ENCODE measurements at places on chromosomes 1 and 21. TPM values are rescaled to one million over a fixed set of nuclear protein-coding genes. Genes with fewer than 3 reads are reported as not detected.

The PTGFR gene
- 2.6 TPM for total RNA-seq

The SIK1 gene
- 78.1 TPM for total RNA-seq

DNA sequence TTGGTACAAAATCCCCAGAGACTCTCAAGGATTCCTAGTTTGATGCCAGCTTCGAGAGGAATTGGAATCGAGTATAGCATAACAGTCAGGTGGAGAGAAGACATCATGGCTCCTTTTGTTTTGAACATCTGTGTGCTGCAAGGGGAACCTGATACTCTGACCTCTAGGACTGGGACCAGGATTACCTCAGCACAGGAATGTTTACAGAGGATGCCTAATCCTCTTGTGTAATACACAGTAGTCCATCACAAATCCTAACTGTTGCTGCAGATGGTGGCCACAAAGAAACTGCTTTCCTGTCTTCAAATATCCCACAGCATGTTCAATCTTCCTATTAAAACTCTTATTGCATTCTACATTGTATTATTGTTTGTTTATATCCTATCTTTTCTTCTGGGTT is 111.8 kb upstream of the PRMT6 start:
- no peak for DNase-seq

The ADORA3 gene
- total RNA-seq, result 44.3 TPM

The ENAH gene
- total RNA-seq, result 178 TPM

Data from stomach (tissue), 19 donors.